NB4 (cell line): ENCODE measurements at places on chromosomes 7 and 10.

GRCh38 chr10:92112462-92112861 lies 178.4 kb downstream of the CPEB3 start:
- no peak for DNase-seq

- DNase-seq = peak; percentile 48
Observed at GRCh38 chr7:139861803-139862202, 32.7 kb downstream of the TBXAS1 start.

DNA sequence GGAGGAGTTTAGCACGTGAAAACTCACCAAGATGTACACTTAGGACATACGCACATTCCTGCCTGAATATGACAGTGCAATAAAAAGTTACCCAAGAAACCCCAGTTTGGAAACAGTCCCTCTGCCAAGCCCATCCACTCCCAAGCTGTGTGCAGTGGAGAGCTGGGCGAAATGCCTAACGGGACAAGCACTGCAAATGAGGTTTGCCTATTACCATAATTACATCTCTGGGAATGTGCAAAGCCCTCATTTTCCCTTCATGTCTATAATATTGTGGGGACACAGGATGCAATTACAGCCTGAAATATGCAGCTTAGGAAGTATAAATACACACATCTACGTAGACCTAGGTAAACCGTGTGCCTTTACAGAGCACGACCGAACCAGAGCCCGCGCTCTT lies 117.5 kb downstream of the PLXNA4 start:
- no peak for DNase-seq

- DNase-seq = no peak
Observed at GRCh38 chr7:133297093-133297492, 44.2 kb downstream of the EXOC4 start.

GRCh38 chr7:37333075-37333474 lies 115.6 kb downstream of the ELMO1 start:
- DNase-seq = no peak

DNA sequence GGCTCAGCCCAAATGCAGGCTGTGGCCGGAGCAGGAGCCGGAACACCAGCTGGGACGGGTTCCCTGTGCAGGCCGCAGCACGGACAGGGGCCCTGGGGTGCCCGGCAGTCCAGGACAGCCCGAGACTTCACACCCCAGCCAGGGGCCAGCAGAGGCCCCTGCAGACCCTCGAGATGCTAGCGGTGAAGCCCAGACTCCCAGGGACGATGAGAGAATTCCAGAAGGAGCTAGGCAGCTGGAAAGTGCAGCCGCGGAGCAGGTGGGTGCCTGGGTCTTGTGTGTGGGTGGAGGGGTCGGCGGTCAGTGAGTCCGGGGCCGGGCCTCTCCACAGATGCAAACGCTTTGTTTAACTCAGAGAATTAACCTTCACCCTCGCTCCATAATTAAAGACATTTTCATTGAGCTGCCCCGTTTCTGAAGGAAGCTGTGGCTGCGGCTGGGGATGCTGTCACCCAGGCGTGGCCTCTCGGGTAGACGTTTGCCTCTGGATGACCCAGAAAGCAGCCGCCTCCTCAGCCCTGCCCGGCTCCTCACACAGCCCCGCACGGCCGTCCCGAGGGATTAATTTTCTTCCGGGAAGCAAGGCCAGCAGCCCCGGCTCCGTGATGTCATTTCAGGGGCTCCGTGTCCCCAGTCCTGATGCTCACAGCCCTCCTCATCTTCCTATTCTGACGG lies 26.5 kb downstream of the KNDC1 start:
- DNase-seq = no peak

DNA sequence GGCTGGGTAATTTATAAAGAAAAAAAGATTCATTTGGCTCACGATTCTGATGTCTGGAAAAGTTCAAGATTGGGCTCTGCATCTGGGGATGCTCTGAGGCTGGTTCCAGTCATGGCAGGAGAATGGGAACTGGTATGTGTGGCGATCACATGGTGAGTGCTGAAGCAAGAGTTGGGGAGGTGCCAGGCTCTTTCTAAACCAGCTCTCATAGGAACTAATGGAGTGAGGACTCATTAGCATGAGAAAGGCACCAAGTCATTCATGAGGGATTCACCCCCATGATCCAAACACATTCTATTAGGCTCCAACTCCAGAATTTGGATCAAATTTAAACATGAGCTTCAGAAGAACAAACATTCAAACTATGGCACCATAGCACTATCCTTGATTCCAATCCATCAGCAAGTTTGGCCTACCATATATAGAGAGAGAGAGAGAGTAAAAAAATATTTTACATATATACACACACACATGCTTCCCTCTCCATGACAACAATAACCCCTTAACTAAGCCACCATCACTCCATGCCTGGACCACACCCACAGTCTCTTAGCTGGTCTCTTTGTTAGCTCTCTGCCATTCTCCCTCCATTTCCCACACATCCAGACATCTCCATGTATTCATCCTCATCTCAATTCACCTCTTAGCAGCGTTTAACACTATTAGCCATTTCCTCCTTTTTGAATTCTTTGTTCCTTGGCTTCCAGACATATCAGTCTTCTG lies 57.9 kb downstream of the NPY start:
- no peak for DNase-seq

DNA sequence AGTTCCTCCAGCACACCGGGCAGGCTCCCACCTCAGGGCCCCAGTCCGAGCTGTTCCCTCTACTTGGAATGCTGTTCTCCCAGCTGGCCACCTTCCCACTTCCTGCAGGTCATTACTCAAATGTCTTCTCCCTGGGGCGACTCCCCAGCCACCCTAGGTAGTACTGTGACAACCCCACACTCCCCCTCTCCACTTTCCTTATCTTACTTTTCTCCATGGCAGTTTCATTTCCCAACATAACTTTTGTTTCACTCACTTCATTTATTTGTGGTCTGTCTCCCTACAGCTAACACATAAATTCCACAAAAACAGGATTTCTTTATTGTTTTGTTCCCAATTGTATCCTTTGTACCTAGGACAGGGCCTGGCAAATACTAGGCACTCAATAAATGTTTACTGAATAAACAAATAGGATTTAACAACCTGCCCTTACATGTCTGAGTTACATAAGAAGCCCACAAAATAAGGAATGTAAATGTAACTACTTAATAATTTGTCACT lies 76.5 kb downstream of the JAZF1 start:
- DNase-seq = no peak

- no peak for DNase-seq
Observed at GRCh38 chr7:38396852-38397251, 123.4 kb upstream of the TARP start.
